ENCODE measurements at places on chromosomes 16 and 17. TPM values are rescaled to one million over a fixed set of nuclear protein-coding genes. Genes with fewer than 3 reads are reported as not detected.

DPEP3 gene
- 0.12 TPM for polyA plus RNA-seq

KLHL10 gene
- polyA plus RNA-seq = not detected

IGF2BP1 gene
- 6.6 TPM for polyA plus RNA-seq

MYCBPAP gene
- polyA plus RNA-seq = 5.0 TPM

RASD1 gene
- polyA plus RNA-seq = 13.5 TPM

SLFN11 gene
- 6.1 TPM for polyA plus RNA-seq

OR3A1 gene
- polyA plus RNA-seq = 0.29 TPM

INTS2 gene
- polyA plus RNA-seq = 12.1 TPM

MMP28 gene
- 34.9 TPM for polyA plus RNA-seq

KRT39 gene
- not detected for polyA plus RNA-seq

ST6GALNAC1 gene
- 4.6 TPM for polyA plus RNA-seq

CACNG3 gene
- 21.1 TPM for polyA plus RNA-seq

BCL6B gene
- polyA plus RNA-seq = 5.6 TPM

ORC6 gene
- 19.2 TPM for polyA plus RNA-seq

ALOX12B gene
- polyA plus RNA-seq = 0.60 TPM

SMIM36 gene
- 0.18 TPM for polyA plus RNA-seq

ASB16 gene
- polyA plus RNA-seq = 1.4 TPM

GPR179 gene
- 6.3 TPM for polyA plus RNA-seq

CHST5 gene
- 3.4 TPM for polyA plus RNA-seq

KRT40 gene
- polyA plus RNA-seq = 0.33 TPM

CD7 gene
- 0.41 TPM for polyA plus RNA-seq

CARD14 gene
- 1.3 TPM for polyA plus RNA-seq

RAB37 gene
- polyA plus RNA-seq = 4.5 TPM

KRTAP9-2 gene
- polyA plus RNA-seq = not detected

KRT33A gene
- polyA plus RNA-seq = not detected

SEZ6L2 gene
- polyA plus RNA-seq = 155 TPM

KRTAP4-3 gene
- not detected for polyA plus RNA-seq

SYCE1L gene
- 21.2 TPM for polyA plus RNA-seq

LGALS9C gene
- polyA plus RNA-seq = not detected

SPNS2 gene
- polyA plus RNA-seq = 67.3 TPM

QPRT gene
- polyA plus RNA-seq = 39.3 TPM

SLC52A1 gene
- 0.19 TPM for polyA plus RNA-seq

CSH1 gene
- polyA plus RNA-seq = 1.3 TPM

Measured in spinal cord (tissue), 10 donors.